ENCODE measurements at places on chromosomes 7 and 10. TPM values are rescaled to one million over a fixed set of nuclear protein-coding genes. Genes with fewer than 3 reads are reported as not detected.

GRCh38 chr7:66423729-66424128 is 205.0 kb upstream of the KCTD7 start:
- H3K4me3 ChIP-seq: no peak overlapping the region
- H3K27ac ChIP-seq: no peak overlapping the region
- H3K27me3 ChIP-seq: no peaks in the 10 kb centered on the region

The KIAA1549 gene
- 18.7 TPM for total RNA-seq

DNA sequence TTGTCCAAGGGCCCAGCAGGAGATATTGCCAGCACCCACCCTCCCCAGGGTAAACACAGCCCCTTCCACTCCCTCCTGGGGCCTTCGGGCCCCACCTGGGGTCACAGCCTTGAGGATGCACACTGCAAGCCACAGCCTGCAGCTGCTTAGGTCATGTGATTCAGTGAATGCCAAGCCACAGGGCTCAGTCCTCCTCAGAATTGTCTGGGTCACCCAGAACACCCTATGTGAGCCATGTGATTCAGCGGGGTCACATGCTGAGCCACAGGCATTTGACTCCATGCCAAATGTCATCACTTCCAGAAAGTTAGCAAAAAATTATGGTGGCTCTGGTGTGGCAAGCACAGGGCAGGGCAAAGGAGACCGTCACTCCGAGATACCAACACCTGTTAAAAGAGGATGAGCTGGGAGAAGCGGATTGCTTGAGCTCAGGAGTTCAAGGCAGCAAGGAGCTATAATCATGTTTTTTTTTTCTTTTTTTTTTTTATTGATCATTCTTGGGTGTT is 17.2 kb upstream of the PSAP start:
- no peak for DNase-seq
- peaks cover 5% of the 10 kb centered on the region for H3K36me3 ChIP-seq
- no peaks in the 10 kb centered on the region for H3K27me3 ChIP-seq
- H3K4me3 ChIP-seq: no peak overlapping the region
- no peak overlapping the region for H3K27ac ChIP-seq
- H3K4me1 ChIP-seq: peaks cover 4% of the 10 kb centered on the region

The PVRIG gene
- total RNA-seq: 0.55 TPM

Data from WTC11 (cell line).